Stomach (tissue), 19 donors: ENCODE measurements at places on chromosomes 5 and 9. TPM values are rescaled to one million over a fixed set of nuclear protein-coding genes. Genes with fewer than 3 reads are reported as not detected.

GRCh38 chr5:34703767-34704713 is 47.9 kb downstream of the RAI14 start:
- H3K27me3 ChIP-seq: no peaks in the 10 kb centered on the region
- no peaks in the 10 kb centered on the region for H3K36me3 ChIP-seq
- no peak overlapping the region for H3K4me3 ChIP-seq
- no peak for DNase-seq

GRCh38 chr9:126705767-126706697 is 92.3 kb downstream of the LMX1B start:
- DNase-seq: peak; percentile 79
- peaks cover 72% of the 10 kb centered on the region for H3K27me3 ChIP-seq
- no peaks in the 10 kb centered on the region for H3K36me3 ChIP-seq
- peak overlapping the region; percentile 20 for H3K4me3 ChIP-seq
- peaks cover 17% of the 10 kb centered on the region for H3K4me1 ChIP-seq

Gene C9orf72
- 12.9 TPM for total RNA-seq

DNA sequence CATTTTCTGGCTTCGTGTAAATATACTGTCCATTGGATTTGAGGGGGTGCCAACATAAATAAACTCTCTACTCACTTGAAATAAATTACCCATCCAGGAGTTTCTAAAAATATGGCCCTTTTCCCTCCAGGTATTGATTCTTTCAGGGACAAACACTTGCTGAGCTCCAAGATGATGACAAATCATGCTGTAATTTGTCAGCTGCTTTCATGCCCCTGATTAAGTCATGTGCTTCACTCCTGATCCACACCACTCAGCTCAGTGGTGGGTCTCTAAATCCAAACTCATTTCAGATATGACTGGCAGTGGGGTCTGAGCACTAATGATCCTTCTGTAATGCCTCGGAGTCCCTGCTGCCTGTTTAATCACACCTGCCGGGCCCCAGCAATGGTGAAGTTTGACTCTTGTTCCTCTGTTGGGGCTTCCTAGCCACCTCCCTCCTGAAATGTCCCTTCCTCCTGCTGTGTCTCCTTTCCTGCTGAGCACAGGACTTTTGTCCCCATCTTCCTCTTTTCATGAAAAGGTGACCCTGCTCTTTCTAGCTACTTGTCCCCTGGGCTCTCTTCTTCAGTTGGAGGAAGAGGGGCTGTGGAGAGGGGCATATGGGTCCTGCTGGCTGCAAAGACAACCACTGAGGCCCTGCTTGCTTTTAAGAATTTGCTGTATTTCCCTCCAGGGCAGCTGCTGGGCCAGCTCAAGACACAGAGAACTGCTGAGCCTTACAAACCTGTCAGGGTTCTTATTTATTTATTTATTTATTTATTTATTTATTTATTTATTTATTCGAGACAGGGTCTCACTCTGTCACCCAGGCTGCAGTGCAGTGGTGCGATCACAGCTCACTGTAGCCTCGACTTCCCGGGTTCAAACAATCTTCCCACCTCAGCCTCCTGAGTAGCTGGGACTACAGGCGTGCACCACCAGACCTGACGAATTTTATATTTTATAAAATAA is 200.0 kb downstream of the ATP10B start:
- H3K4me1 ChIP-seq: no peaks in the 10 kb centered on the region
- no peak overlapping the region for H3K4me3 ChIP-seq
- DNase-seq: no peak

Gene SRD5A1
- total RNA-seq: 6.1 TPM

GRCh38 chr9:108579757-108580439 is 275.9 kb downstream of the ACTL7B start:
- no peaks in the 10 kb centered on the region for H3K27me3 ChIP-seq
- no peak overlapping the region for H3K27ac ChIP-seq
- H3K4me3 ChIP-seq: no peak overlapping the region
- no peaks in the 10 kb centered on the region for H3K36me3 ChIP-seq
- no peaks in the 10 kb centered on the region for H3K4me1 ChIP-seq
- no peak for DNase-seq

GRCh38 chr5:56638061-56638621 is 177.2 kb upstream of the MAP3K1 start:
- DNase-seq: peak; percentile 73
- H3K4me3 ChIP-seq: no peak overlapping the region
- H3K4me1 ChIP-seq: peaks cover 61% of the 10 kb centered on the region
- no peaks in the 10 kb centered on the region for H3K27me3 ChIP-seq
